Activated CD8-positive, alpha-beta memory T cell treated with anti-CD3 and anti-CD28 coated beads for 1 hour (primary cell): ENCODE measurements at places on chromosomes 5 and 9.

DNA sequence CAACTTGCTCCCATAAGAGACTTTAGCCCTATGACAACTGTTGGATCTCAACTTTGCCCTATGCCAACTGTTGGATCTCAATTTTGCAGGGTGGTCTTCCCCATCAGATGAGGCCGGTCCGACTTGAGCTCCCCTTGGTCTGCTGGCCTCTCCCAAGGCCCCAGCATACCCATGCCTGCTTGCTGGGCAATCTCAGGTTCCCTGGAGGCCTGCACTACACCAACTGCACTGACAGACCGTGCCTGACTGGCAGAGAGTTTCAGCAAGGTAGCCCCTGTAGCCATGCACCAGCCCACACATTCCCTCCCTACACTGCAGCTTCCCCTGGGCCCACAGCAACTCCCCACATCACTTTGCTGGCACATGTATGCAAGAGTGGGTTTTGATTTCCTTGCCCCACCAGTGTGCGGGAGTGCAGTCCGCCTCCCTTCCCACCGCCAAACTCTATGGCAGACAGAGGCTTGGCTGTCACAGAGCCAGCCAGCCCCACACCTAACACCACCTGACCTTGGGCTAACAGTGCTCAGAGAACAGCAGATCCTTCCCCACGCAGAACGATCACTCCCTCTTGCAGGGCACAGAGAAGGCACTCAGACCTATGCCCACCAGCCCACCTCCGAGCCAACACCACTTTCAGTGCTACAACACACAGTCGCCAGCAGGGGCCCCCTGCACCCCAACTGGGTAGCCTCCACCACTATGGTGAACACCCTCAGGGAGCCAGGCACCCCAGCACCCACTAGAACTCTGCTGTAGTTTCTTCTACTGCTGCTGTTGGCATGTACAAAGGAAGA is 279.9 kb upstream of the COX7C start:
- DNase-seq = no peak

- DNase-seq = no peak
Observed at GRCh38 chr9:84669288-84670137, at the start of gene NTRK2. NTRK2 (plus strand) TSS chr9:84669729; CDS start chr9:84670749, 1,020 bp downstream.

- DNase-seq = no peak
Observed at GRCh38 chr9:134748591-134748990, 107.0 kb downstream of the COL5A1 start.

DNA sequence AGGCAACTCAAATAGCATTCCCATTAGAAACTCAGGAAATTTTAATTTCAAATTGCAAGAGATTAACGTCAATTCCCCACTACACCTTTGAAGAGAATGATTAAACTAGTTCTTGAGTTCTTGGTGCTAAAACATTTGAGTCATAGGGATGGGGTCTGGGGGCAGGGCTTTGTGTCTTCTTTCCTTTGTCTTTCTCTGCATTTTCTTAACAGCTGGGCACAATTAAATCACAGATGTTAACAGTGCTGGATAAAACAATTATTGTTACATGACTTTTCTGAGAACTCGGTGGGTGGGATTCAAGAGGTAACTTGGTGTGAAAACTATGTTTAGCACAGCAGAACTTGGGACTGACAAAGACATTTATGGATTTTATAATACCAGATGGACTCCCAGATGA is 351.9 kb upstream of the TNC start:
- no peak for DNase-seq

- no peak for DNase-seq
Observed at GRCh38 chr5:66904189-66904588, 292.4 kb downstream of the CD180 start.

GRCh38 chr9:124742940-124743339 is 28.2 kb downstream of the NR6A1 start:
- no peak for DNase-seq
